ENCODE measurements at places on chromosomes 4 and X.

DNA sequence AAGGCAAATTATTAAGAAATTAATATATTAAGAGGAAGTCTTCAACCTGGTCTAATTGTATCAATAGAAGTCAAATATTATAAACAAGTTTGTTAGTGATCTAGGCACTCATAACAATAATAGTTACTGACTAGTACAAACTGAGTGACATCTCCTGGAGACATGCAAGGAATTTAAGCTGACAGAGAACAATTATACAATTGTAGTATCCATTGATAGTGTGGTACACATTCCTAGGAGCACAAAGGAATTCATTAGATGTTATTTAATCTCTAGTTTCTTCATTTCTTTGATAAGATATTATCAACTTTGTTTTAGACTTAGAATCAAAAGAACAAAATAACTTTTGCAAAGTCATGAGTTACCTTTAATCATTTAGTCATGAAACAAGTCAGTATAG is 1048.6 kb downstream of the PCDH7 start:
- no peak for DNase-seq

DNA sequence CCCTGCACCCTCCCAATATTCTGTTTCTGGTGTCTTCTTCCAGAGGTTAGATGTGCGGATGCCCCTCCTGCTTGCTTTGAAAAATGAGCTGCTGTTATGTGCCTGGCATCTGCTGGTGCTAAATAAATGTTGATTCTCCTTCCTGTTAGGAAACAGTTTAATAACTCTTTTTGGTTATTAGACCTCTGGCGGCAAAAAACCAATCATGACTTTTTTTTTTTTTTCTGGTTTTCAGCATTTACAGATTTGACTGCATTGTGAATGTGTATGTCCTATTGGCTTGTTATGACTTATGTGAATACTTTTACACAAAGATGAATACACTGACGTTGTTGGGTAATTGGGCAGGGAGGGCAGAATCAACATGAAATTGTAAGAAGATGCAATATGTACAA is 13.6 kb upstream of the TMEM156 start:
- DNase-seq = no peak

DNA sequence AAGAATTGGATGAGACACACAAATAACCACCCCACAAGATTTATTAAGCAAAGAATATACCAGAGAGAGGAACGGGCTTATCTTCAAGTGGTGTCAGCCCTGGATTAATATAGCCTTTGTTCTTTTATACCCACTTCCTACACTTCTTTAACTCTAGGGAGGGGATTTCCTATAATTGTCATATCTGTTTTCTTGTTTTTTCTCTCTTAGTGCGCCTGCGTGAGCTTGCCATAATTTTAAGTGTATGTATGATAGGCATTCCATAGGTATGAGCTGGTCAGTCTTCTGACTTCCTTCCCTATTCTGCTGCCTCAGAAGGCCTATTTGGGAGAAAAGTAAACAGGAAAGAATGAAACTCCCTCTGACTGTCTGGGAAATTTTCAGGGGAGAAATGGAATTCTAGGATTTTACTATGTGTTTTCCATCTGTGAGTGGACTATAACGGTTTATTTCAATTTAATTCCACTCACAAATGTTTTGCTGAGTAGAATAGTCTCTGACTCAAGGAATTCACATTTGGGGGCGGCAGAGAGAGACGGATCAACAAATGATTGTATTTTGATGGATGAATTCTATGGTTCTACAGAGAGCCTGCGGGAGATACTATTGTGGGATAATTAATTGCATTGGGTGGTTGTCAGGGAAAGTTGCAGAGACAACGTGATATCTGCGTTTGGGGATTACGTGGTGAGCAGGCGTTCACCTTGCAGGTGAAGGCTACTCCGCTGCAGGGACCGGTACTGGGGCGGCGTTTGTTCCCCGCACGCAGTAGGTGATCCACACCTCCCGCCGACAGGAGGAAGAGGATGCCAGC is 626 bp upstream of the CEP135 start:
- DNase-seq = peak; percentile 54

DNA sequence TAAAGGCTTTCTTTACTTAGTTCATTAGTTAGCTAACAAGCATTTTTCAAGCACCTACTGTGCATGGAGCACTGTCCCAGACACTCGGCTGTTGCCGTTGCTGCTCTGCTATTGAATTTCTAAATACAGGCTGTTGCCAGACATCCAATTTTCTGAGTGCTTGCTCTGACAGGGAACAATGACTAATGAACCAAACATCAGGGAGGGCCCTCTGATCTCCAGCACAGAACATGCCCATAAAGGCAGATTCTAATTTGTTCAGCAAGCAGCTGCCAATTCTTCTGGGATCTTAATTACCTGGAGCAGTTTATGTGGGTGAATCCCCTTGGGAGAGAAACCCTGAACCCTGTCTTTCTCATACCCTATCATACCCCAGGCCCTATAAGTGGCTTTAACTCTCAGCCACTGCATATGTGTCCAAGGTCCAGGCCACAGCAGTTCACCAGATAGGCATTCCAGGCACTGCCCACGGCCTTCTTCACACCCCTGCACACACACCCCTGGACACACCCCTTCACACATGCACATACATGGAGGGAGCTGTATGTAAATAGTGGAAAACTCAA is 27.9 kb downstream of the TSC22D3 start:
- no peak for DNase-seq

DNA sequence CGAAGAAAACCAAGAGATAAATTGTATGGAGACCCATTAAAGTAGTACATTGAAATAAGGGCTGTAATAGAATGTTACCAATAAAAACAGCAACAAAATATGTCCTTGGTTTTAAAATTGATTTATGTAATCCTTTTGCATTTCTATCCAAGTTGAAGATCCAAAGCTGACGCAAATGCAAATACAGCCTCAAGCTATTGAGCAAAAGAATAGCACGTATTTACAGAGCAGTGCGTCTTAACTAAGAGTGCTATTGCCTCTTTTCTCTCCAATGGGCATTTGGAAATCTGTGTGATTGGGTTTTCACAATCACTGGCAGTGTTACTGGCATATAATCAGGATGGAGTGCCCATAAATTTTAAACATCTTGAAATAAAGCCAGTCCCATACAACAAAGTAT is 417.4 kb downstream of the TLL1 start:
- no peak for DNase-seq

DNA sequence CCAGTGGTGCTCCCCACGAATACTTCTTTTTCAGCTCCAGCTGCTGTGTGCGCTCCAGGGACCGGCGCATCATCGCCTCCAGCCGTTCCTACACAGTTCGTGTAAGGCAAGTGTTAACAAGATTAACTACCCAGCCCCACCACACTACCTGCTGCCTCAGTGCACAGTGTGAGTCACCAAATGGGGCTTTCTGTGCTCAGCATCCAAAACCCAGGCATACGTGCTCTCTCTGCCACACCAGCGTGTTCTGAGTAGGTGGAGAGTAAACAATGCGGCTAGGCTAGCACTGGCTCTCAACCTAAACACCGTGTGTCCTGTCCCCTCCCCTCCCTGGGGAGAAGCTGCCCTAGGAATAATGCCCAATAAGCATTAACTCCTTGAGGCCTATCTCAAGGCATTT is 60.0 kb downstream of the MAP7D2 start:
- DNase-seq = no peak

DNA sequence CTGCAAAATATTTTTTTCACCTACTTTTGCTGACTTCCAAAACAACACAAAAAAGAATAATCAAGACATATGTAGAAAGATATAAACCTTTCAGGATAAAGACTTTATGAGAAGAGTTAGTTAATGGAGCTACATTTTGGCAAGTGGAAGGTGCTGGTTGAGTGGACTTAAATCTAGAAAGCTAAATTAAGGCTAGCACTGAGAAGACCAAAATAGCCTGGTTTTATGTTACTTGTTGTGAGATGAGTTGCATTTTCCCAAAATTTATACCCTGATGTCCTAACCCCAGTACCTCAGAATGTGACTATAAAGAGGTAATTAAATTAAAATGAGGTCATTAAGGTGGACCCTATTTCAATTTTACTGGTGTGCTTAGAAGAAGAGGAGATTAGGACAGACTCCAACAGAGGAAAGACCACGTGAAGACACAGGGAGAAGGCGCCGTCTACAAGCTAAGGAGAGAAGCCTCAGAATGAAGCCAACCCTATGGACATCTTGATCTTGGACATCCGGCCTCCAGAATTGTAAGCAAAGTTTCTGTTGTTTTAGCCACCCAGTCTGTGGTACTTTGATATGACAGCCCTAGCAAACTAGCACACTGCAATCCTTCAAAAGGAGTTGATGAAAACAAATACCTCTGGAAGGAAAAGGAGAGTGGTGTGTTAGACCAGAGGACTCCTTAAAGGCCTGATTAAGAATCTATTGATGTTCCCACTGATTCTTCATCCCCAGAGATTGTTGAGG is 67.4 kb downstream of the FGFBP1 start:
- DNase-seq = no peak

DNA sequence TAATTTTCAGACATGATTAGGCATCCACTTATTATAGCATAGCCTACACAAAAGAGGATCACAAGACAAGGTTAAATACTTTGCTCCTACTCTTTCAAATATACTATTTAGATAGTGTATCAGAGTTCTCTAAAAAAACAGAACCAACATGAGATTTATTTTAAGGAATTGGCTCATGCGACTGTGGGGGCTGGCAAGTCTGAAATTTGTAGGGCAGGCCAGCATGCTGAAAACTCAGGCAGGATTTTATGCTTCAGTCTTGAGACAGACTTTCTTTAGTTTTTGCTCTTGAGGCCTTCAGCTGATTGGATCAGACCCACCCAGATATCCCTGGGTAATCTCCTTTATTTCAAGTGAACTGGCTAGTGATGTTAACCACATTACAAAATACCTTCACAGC is 169.5 kb downstream of the MAML3 start:
- DNase-seq = no peak

- DNase-seq = no peak
Measured at GRCh38 chrX:17484592-17484991, 109.6 kb downstream of the NHS start.

DNA sequence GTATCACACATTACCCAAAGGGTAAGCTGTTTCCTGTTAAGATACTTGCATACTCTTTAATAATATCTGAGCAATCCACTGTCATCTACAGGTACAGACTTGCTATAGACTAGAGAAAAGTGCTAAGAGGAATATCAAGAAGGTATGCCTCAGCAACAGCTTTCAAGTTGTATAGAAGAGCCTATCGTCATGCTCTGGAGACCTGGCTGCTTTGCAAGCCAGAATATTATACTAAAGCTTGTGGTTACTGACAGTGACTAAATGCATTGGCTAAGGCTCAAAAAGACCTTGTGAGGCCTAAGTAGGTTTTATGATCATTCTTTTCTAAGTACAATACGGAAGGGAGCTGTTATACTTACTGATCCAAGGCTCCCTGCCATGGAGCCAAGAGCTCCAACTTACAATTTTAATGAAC is 11.3 kb downstream of the LAMP2 start:
- no peak for DNase-seq

DNA sequence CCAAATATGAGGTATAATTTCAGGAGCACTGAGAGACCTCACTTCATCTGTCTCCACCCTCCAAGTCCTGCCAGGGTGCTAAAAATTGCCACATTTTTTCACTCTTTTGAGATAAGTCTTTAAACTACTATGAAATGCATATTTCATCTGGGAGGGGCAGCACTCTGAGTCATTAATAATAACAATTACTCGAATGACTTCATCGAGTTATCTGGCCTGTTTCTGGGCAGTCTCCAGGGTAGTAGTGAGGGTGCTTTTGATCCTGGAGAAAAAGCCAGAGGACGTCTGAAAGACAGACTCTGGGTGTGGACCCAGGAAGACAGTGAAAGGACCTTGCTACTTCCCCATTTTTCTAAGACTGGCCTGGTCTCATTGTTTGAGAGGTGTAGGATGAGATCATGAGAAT is 42.3 kb upstream of the SRD5A3 start:
- no peak for DNase-seq

- no peak for DNase-seq
Measured at GRCh38 chr4:171448358-171448757, 364.8 kb upstream of the GALNTL6 start.

DNA sequence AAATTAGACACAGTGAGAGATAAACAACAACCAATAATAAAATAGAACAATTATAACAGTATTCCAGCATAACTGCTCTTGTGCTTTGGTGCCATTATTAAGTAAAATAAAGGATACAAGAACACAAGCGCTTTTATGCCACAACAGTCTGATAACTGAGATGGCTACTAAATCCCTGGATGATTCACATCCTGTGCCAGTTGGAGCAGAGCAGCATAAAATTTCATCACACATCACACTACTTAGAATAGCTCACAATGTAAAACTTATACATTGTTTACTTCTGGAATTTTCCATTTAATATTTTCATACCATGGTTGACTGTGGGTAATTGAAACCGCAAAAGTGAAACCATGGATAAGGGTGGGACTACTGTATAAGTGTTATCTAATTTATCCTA is 399.9 kb upstream of the CNKSR2 start:
- no peak for DNase-seq

DNA sequence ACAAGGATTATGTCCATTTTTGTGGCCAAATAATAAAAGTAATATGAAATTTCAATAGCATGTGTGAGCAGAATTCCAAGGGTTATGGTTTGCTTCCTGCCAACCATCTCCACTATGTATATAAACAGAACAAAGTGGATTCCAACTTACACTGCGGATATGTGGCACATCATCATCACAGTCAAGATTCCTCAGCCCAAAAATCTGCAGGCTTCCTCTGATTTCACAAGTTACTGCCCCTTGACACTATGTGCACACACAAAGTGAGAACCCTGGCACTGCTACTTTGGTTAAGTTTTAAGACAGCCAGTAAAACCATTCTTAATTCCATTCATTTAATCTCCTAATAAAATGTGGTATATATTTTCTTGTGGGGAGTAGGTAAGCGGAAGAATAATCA is 76.4 kb downstream of the LEF1 start:
- DNase-seq = no peak

- no peak for DNase-seq
Measured at GRCh38 chrX:11319806-11320520, 26.8 kb downstream of the AMELX start.

DNA sequence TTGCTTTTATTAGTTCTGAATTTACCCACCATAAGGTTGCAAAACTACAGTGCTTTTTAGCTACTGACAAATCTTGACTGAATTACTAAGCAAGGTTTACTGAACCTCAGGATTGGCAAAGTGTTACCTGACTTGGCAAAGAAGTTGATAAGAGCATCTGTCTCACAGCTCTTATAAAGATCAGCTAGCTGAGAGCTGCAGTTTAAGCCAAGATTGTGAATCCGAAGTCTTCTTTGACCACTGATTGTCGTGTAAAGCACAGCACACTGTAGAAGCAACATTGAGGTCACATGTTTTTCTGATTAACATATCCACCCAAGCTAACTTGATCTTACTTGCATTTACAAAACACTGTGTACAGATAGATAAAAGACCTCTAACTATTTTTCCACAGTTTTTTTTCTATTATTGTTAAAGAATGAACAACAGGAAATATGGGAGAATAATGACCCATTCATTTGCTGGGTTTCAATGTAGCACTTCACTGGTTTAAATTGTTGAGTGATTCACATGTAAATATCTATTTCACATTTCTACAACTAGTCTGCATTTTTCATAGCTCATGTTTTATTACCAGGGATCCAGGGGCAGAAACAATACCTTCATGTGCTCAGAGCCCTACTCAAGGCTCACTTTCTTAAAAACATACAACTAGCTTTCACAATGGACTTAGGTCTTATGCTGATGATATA is 54.0 kb downstream of the METTL14 start:
- no peak for DNase-seq

Data from T-helper 2 cell (primary cell).